ENCODE measurements at places on chromosomes 3 and 15. TPM values are rescaled to one million over a fixed set of nuclear protein-coding genes. Genes with fewer than 3 reads are reported as not detected.

DNA sequence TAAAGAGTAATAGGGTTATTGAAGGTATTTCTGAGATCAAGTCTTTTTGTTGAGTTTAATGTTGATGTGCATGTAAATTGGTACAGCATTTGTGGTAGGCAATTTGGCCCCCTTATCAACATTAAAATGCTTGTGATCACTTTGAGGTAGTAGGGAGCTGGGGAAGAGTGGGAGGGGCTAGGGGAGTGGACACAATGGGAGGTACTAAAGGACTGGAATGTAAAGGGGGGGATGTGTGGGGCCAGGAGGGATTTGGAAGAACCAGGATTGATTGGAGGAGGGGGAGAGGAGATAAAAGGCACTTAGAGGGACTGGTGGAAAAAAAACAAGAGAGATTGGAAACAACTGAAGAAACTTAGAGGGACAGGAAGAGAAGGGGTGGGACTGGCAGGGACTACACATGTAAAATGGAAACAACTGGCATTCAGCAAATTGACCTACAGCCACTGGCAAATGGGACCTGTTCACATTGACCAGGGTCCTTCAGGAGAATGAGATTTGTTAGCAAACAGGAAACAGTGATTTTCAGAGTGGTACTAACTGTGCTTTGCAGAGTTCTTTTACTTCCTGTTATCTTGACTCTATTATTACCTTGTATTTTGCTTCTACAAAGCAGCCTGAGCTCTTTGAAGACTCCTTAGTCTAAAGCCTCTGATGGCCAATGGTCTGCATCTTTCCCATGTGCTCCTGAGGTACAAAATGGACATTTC lies 47.8 kb upstream of the ZBTB38 start:
- H3K4me3 ChIP-seq, result no peak overlapping the region
- no peaks in the 10 kb centered on the region for H3K27me3 ChIP-seq
- H3K27ac ChIP-seq, result peak overlapping the region; percentile 74

DNA sequence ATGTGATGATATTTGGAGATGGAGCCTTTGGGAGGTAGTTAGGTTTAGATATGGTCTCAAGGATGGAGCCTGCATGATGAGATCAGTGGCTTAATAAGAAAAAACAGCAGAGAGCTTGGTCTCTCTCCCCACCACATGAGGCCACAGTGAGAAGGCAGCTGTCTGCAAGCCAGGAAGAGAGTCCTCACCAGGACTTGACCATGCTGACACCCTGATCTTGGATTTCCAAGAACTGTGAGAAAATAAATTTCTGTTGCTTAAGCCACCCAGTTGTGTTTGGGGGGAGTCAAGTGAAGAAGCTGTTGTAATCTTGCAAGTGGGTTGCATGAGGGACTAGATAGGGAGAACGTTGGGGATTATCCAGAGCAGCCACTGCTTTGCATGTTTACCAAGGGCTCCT lies 62.3 kb upstream of the TNFAIP8L3 start:
- H3K4me1 ChIP-seq, result no peaks in the 10 kb centered on the region
- peaks cover 17% of the 10 kb centered on the region for H3K27me3 ChIP-seq
- no peaks in the 10 kb centered on the region for H3K36me3 ChIP-seq
- DNase-seq, result no peak
- no peak overlapping the region for H3K27ac ChIP-seq

Gene DGKG
- total RNA-seq, result 0.04 TPM

DNA sequence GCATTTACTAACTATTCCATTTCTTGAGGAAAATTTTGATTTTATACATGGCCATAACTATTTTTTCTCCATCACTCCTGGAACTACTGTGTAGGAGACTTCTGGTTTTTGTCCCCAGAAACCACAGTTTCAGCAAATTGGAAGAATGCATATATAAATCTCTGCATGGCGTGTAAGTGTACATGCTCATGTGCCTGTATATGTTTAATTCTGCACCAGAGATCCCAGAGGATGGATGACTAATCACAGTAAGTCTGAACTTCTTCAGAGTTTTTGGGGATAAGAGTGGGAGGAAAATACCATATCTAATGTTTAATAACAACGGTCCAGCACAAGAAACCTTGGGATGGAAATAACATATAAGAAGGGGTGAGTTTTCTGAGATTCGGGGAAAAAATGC lies 10.9 kb upstream of the COL6A6 start:
- no peaks in the 10 kb centered on the region for H3K4me1 ChIP-seq
- no peak for DNase-seq
- H3K36me3 ChIP-seq, result no peaks in the 10 kb centered on the region
- H3K27ac ChIP-seq, result no peak overlapping the region
- H3K4me3 ChIP-seq, result no peak overlapping the region

GRCh38 chr15:41487802-41488201 lies 5.9 kb upstream of the ITPKA start:
- H3K36me3 ChIP-seq, result peaks cover 2% of the 10 kb centered on the region
- DNase-seq, result no peak
- peak overlapping the region; percentile 62 for H3K27ac ChIP-seq
- H3K4me3 ChIP-seq, result peak overlapping the region; percentile 13
- H3K27me3 ChIP-seq, result peaks cover 15% of the 10 kb centered on the region

Gene C3orf80
- not detected for total RNA-seq

Gene SENP7
- 32.1 TPM for total RNA-seq

Gene SKOR1
- 0.30 TPM for total RNA-seq

Measured in activated CD4-positive, alpha-beta T cell treated with anti-CD3 and anti-CD28 coated beads, Interleukin-2, amount 10 ng/mL, durations not matched to agents 7 days and 5 days (primary cell).